ENCODE measurements at places on chromosomes 4 and X.

- DNase-seq, result peak; percentile 16
These were observed 98.9 kb downstream of the HPGD start for GRCh38 chr4:174423257-174423944.

GRCh38 chr4:101171747-101172146 is 175.6 kb downstream of the PPP3CA start:
- DNase-seq, result no peak

GRCh38 chr4:99467887-99468286 is 32.7 kb upstream of the ADH7 start:
- DNase-seq, result peak; percentile 22

GRCh38 chr4:14336656-14337055 is 665.6 kb upstream of the CPEB2 start:
- DNase-seq, result no peak

DNA sequence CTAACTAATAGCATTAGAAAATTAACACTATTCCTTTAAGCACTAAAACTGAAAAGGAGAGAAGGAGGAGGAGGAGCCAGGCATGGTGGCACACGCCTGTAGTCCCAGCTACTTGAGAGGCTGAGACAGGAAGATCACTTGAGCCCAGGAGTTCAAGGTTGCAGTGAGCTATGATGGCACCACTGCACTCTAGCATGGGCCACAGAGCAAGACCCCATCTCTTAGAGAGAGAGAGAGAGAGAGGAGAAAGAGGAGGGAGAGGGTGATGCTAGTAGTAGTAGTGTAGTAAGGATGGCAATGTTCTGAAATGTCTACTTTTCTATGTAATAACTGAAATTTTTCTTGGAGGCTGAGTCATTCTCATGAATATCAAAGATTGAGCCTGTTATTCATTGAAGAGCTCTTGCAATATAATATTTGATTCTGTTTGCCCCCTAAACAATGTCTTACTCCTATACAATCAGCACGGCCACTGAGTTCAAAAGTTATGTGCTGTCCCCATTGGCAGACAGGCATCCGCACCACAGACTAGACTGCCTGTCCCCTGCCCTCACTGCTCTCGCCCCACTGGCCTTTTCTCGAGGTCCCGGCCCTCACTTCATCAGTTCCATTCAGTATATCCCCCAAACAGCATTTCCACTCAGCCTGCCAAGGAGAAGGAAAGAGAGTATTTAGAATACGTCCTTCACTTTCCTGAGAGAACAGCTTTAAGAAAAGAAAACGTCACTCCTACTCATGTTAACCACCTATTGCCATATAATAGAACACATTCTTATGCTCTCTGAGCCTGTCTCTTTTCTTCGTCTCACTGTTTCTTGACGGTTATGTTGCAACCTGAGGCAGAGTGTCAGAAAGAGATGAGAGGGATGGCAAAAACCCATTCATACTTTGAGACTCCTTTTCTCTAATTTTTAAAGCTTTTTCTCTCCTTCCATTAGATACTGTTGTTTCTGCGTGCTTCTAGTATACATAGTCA is 238.1 kb downstream of the PALLD start:
- no peak for DNase-seq

GRCh38 chrX:10819973-10820372 is 199.6 kb upstream of the MID1 start:
- no peak for DNase-seq

DNA sequence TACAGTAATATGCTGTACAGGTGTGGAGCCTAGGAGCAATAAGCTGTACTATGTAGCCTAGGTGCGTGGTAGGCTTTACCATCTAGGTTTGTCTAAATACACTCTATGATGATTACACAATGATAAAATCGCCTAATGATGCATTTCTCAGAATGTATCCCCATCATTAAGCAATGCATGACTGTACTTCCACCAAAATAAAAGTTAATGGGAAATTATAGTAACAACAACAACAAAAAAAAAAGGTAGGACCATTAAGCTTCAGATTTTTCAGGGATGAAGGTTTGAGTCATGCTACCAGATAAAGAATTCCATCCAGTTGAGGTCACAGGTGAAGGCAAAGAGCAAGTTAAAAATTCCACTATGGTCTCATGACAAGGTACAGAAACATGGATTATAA is 68.2 kb downstream of the MAGEA10 start:
- DNase-seq, result no peak

GRCh38 chr4:28772066-28772465 is 1911.4 kb downstream of the STIM2 start:
- no peak for DNase-seq

GRCh38 chr4:59223292-59223941 is 1976.7 kb upstream of the ADGRL3 start:
- DNase-seq, result no peak

- no peak for DNase-seq
These were observed 14.9 kb downstream of the NKX6-1 start for GRCh38 chr4:84484236-84484635.

- DNase-seq, result no peak
These were observed 1085.0 kb downstream of the CCSER1 start for GRCh38 chr4:91212211-91212610.

GRCh38 chr4:143406523-143406922 is 69.8 kb downstream of the GAB1 start:
- DNase-seq, result no peak

- DNase-seq, result no peak
These were observed 185.7 kb upstream of the TBL1X start for GRCh38 chrX:9279234-9279544.

- no peak for DNase-seq
These were observed 21.2 kb downstream of the TMEM255A start for GRCh38 chrX:120290107-120290506.

- peak; percentile 14 for DNase-seq
These were observed 204.6 kb downstream of the RTL9 start for GRCh38 chrX:110563282-110563681.

DNA sequence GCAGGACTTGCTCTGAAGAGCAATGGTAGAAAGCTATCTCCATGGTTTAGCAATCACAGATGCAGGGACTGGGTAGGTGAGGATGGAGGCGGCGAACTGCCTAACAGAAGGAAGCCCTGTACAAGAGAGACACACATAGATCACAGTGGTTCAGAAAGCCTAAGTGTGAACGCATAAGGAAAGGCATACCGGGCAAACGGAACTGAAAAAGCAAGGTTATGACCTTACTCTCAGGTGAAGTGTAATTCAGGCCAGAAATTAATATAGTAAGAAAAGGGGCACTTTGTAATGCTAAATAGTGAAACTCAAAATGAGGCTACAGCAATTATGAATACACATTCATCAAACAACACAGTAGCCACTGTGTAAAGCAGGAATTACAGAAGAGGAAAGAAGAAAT is 126.6 kb downstream of the PALLD start:
- DNase-seq, result no peak

- peak; percentile 41 for DNase-seq
These were observed 118.6 kb downstream of the PTTG2 start for GRCh38 chr4:38078590-38079421.

GRCh38 chrX:108359806-108360602 is 78.2 kb downstream of the COL4A6 start:
- no peak for DNase-seq

GRCh38 chrX:124260845-124261244 is 71.6 kb upstream of the TEX13D start:
- no peak for DNase-seq
